ENCODE measurements at places on chromosomes 1 and 21.

DNA sequence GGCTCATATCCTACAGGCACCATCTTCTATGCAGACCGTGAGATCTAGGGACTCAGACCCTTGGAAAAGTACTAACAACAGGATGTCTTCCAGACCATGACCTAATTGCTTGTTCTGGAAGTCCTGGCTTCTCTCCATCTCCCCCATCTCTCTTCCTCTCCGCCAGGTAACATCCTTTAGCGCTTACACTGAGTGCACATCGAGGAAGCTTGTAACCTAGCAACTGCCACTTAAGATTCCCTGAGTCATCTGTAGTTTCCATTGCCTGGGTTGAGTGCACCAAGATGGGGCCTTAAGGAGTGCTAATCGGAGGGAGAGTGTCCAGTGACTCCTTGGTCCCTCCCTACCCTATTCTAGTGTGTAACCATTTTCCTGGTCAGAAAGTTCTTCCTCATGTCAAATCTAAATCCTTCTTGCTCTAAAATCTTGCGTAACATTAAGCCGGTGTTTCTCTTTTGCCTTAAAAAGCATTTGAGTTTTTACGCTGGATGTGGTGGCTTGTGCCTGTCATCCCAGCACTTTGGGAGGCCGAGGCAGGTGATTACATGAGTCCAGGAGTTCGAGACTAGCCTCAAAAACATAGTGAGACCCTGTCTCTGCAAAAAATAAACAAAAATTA, 9.7 kb downstream of the KLHDC8A start:
- no peak for DNase-seq

DNA sequence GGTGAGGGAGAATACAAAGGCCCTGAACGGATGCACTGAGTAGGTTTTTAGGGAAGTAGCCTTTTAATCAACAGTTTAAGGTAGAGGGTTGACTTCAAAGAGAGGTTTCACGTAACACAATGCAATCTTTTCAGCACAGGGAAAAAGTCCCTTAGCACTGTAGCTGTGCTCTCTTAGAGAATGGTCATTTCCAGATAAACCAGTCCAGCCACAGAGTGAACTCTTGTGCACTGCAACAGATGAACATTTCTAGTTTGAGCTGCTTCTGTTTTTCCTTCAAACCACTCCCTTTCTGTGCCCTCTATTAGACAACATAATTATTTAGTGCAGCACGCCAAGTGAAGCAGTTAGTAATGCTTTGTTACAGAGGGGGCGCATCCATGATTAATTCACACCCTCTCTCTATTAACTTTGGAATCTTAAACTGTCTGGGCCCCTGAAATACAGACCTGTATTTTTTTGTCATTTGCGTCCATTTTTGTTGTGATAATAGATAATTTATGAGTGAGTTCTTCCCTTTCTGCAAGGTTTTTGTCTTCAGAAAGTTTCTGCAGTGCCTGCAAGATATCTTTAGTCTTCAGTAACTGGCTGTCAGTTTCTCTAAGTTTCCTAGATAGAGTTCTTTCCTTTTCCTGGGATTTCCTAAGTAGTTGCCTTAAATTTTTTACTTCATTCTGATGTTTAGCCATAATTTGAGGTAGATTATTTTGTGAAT, 22.9 kb downstream of the LCA5L start:
- DNase-seq = no peak

- DNase-seq = peak; percentile 87
Measured at GRCh38 chr1:94068999-94069918, 51.7 kb downstream of the ABCA4 start.

DNA sequence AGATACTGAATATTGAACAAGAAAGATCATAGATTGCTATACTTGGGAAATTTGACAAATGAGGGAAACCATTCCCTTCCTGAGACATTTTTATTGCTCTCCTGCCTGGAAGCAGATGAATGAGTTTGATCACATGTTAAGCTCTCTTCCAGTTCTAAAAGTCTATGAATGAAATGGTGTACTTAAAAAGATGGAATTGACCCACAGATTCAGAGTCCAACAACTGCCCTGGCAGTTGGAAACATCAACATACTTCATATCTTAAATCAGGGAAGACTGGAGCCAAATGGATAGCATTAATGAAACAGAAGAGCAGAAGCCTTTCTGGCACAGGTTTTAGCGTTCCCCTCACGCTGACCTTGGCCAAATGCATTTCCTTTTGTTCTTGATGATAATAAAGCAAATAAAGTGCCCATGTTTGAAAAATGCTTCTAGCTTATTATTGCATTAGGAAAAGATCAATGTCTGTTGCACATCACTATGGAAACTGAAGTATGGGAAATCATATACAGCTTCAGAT, 142.6 kb downstream of the ESRRG start:
- DNase-seq = no peak

- no peak for DNase-seq
Measured at GRCh38 chr1:231338270-231339128, at the start of gene SPRTN. TSS of gene SPRTN (plus strand) at chr1:231338293. CDS start at chr1:231338384, 91 bp downstream.

DNA sequence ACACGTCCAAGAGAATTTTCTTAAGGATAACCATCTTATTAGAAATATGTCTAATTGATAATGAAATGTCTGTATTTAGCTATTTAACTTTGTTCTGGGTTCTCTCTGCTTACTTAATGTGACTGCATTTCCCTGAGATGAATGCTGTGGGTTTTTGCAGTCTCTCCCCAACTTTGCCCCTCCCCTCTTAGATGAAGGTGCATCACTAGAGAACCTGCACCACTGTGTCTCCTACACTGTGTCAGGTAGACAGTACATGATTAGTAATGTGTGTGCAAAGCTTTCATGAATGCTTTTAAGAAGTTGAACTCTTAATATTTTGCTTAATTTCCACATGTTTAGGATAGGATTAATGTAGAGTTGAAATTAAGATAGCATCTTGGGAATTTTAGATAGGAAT, 51.7 kb downstream of the LRRC8D start:
- no peak for DNase-seq

DNA sequence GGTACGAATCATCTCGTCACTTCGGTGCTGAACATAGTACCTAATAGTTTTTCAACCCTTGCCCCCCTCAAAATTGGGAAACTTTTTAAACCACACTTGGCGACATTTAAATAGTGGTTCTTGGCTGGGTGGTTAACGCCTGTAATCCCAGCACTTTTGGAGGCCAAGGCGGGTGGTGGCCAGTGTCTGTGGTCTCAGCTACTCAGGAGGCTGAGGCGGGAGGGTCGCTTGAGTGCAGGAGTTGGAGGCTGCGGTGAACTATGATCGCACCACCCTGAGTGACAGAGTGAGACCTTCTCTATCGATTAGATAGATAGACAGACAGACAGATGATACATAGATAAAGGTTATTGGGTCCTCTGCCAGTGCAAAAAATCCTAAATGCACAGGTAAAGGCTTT, 55.5 kb upstream of the RASAL2 start:
- no peak for DNase-seq

DNA sequence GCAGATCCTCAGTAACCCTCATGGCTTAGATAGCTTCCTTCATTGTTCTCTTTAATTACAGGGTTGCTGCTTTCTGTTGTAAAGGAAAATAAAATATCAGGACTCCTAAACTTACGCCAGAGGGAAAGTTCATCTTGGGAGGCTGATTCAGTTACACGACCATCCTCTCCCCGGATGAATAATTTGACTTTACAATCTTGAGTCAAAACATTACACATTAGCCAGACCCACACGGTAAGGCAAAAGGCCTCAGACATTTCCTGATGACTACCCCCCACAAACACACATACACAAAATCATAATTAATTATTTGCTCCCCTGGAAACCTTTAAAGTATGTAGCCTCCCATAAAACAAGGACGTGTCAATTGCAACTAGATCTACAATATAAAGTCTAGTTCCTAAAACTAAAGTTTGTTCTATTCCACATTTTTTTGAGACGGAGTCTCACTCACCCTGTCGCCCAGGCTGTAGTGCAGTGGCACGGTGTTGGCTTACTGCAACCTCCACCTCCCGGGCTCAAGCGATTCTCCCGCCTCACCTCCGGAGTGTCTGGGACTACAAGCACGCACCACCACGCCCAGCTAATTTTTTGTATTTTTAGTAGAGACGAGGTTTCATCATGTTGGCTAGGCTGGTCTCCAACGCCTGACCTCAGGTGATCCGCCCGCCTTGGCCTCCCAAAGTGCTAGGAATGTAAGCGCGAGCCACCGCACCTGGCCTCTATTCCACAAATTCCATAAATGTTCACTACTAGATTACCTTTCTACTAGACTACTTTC, 830 bp upstream of the PRDX1 start:
- DNase-seq = no peak

GRCh38 chr1:202106340-202107254, 16.1 kb upstream of the GPR37L1 start:
- no peak for DNase-seq

DNA sequence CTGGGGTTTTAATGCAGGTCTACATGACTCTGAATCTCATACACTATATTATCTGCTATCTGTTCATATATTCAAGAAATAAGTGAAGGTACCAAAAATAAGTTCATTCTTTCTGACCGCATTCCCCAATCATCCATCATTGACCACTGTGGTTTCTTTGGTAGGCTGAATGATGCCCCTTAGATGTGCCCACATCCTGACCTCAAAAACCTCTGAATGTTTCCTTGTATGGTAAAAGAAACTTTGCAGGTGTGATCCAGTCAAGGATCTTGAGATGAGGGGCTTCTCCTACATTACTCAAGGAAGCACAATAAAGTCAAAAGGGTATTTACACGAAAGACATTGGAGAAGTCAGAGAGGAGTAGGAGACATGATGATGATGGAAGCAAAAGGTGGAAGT, 60.6 kb upstream of the LRRC8B start:
- no peak for DNase-seq

DNA sequence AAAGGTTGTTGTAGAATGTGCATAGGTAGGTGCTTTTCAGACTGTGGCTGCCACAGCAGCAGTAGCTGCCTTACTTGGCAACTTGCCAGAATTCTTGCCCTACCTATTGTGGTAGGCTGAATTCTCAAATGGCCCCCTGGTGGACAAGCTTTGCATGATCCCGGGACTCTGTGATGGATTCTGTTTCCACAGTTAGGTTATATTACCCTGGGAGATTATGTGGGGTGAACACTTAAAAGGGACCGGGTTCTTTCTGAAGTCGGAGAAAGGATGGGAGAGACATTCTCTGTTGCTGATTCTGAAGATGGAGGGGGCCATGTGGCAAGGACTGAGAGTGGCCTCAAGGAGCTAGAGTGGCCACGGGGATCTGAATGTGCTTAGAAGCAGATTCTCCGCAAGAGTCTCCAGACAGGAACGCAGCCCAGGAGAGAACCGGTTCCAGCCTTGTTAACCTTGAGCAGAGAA, 32.1 kb upstream of the KCNE1 start:
- peak; percentile 88 for DNase-seq

DNA sequence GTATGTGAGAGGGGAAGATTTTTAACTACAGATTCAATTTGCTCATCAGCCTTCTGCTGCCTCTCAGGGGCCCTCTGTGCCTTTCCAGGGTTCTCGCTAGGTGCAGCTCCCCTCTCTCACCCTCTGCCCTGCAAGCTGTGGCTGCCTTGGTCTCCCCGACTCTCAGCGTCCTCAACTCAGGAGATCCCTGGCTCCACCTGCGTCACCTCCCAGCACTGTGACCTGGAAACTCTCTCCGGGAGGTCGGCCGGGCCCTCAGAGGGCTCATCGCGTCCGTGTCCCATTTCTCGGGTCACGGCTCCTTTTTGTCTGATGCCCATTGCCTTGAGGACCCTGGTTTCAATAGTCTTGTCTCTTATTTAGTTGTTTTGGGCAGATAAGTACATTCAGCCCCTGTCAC, 63.5 kb upstream of the ADARB1 start:
- DNase-seq = no peak

DNA sequence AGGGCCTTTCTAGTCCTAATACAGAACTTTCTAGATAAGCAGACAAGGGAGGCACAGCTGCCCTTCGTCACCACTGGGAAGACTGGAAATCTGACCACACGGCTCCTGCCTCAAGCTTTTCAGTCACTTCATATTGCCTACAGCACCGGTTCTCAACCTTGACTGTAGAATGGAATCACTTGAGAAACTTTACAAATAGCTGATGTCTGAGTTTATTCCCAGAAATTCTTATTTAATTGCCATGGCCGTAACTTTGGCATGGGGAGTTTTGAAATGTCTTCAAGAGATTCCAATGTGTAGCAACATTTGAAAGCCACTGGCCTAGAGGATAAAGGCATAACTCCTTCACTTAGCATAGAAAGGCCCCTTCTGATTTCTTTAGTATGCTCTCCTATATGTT, 42.4 kb upstream of the STMN1 start:
- no peak for DNase-seq

GRCh38 chr21:36425286-36425685, 40.1 kb downstream of the CHAF1B start:
- no peak for DNase-seq

DNA sequence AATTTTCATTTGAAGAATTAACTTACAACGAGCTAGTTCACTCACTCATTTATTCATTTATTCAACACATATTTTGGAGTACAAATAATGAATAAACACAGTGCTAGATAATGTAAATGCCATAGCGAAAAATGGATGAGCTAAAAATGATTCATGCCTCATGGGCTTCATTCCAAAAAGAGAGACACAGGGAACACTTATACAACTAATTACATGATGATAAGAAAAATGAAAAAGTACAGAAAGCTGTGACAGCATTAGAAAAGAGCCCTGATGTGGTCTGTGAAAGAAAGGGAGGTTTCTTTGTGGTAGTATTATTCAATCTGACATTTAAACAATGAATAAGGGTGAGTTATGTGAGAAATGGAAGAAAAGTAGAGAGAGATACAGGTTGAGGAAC, 726.4 kb downstream of the AMY1C start:
- DNase-seq = no peak

GRCh38 chr1:67850151-67850551, 16.9 kb upstream of the GNG12 start:
- DNase-seq = no peak

GRCh38 chr1:214455971-214456867, 95.2 kb downstream of the PTPN14 start:
- no peak for DNase-seq

- no peak for DNase-seq
Measured at GRCh38 chr1:59619557-59619956, 195.2 kb upstream of the HOOK1 start.

GRCh38 chr1:231612393-231613089, 14.0 kb upstream of the DISC1 start:
- DNase-seq = no peak

- DNase-seq = no peak
Measured at GRCh38 chr1:27787895-27788294, 14.9 kb downstream of the STX12 start.

DNA sequence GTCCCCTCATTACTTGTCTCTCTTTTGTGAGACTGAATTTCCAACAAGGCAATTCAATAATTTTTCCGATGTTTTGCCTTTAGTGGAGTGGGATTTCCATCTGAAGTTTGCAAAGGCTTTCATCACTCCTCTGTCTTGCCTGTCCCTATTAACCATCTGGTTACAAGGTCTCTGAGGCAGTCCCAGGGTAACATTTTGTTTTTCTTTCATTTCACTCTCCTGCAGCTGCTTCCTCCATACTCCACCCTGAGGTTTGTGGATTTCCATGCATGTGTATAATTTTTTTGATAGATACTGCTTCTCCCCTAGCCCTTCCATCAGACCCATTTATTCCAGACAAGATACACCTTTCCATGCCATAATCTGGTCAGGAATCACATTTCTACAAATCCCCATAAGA, 366.8 kb downstream of the PTBP2 start:
- no peak for DNase-seq

- DNase-seq = no peak
Measured at GRCh38 chr21:26635681-26636080, 62.6 kb upstream of the CYYR1 start.

Data from HepG2 (cell line).